ENCODE measurements at places on chromosomes 6 and 20.

- no peak for DNase-seq
Measured at GRCh38 chr6:44235269-44235668, 11.6 kb upstream of the HSP90AB1 start.

GRCh38 chr6:105748737-105749161 is 337.4 kb upstream of the PRDM1 start:
- no peak for DNase-seq

- DNase-seq, result no peak
Measured at GRCh38 chr20:62902926-62903615, 23.2 kb downstream of the DIDO1 start.

DNA sequence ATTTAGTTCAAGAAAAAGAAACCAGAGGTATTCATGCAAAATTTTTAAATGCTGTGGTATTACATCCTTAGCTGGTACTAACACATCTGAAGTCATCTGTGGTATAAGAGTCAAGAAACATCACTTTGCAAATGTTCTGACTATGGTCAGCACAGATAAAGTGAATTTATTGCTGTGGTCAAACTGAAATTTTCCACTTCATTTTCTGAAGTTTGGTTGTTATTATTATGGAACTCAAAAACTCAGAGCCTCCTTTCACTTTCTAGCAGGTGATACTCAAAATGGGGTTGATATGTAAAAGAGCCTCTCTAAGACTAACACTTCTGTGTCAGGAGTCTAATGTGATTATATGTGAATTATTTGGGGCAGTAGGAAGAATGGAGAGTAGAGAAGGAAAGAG is 257.8 kb downstream of the RNGTT start:
- DNase-seq, result no peak

DNA sequence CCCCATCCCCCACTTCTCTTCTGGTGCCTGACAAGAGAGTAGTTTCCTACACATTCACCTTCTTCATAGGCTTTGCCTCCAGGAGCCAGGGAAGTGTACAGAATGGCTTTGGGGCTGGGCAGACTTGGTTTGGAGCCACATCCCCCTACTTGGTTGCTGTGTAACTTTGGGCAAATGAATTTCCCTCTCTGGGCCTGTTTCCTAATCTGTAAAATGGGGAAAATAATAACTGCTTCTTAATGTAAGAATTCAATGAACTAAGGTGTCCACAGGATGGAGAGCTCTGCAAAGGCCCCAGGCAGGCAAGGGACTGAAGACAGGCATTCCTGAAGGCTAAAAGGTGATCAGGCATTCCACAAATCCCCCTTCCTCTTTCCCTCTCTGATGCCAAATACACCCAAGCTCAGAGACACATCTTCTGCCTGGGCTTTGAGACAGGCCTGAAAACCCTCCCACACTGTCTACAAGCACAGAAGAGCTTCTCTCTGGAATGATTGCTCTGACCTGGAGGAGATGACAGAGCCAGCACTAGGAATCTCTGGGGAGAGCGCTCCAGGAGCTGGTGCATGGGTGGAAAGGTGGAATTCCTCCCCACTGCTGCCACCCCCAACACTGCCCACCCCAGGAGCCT is 6.9 kb upstream of the C20orf203 start:
- no peak for DNase-seq

DNA sequence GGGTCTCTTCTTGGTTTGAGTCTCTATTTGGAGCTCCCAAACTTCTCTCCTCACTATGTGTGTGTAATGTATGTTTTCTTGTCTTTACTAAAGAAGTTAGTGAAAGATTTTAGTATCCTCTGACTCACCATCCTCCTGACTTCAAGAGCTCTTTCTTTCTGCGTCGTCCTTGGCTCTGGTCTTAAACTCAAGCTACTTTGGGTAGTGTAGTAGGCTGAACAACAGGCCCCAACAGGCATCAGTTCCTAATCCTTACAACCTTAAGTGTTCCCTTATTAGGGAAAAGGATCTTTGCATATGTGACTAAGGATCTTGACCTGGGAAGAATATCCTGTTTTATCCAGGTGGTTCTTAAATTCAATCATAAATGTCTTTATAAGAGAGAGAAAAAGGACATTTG is 810.2 kb downstream of the MAFB start:
- no peak for DNase-seq

DNA sequence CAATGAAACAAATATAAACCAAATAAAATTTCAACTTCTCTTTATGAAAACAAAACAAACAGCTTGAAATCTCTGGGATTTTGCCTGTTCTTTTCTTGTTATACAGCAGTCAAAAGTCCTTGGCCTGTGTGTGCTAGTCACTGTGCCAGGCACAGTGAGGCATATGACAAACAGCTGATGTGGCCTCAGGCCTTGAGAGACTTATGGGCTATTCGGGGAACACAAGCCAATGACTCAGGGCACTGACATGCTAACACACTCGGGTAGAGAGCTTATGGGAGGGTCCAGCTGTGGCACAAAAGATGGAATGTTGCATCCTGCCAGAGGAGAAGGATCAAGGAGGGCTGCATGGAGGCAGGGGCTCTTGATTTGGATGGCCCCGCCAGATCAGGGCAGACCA is 95.4 kb upstream of the NKX2-2 start:
- DNase-seq, result no peak

GRCh38 chr6:84340422-84340821 is 113.0 kb upstream of the CEP162 start:
- DNase-seq, result no peak

DNA sequence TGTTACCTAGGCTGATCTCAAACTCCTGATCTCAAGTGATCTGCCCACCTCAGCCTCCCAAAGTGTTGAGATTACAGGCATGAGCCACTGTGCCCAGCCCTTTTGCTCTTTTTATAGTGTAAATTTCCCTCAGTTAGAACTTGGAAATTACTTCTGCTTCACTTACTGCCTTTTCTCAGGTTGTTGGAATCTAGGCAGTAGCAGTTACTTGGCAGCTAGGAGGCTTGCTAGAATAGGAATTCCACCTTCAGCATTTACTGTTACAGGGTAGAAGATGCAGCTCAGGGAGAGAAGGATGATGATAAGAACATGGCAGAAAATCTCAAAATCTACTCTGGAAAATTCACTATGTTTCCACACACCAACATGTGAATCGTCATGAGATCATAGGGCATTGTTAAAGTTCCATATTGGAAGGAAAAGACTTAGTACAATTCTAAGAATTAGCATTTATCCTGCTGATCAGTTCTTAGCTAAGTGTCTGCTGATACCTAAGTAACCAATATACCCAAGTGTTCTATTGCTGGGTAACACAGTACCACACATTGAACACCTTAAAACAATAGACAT is 182.2 kb downstream of the SLC16A10 start:
- no peak for DNase-seq

- DNase-seq, result no peak
Measured at GRCh38 chr6:167323111-167323510, 1.8 kb upstream of the TTLL2 start.

DNA sequence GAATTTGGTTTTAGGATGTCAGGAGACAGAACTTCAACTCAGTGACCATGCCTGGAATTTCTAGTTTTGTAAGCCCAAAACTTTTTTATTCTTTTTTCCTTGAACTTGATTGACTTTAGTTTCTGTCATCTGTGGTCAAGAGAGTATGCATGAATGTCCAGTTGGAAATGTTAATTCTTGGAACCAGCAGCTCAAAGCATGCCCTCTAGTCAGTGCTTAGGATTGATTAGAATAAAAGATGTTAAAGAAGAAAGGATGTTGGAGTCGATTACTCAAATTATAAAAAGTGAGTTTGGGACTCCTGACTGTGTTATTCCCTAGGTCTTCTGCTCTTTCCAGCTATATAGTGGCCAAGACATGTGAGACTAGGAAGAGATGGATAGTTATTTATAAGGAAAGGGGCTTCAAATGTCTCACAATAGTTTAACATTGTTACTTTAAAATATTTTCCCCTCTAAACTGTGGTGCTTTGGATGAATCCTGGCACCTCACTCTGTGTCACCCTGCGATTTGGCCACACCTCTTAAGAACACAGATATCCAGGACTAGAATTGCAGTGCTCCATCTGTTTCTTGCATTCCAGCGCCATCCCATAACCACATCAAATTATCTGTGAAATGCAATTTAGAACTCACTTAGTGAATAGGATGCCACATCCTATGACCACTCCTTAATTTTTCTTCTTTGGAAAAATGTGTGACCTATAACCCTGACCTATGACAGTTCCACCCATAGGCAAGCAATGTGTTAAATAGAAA is 298.5 kb downstream of the EYA4 start:
- DNase-seq, result no peak

DNA sequence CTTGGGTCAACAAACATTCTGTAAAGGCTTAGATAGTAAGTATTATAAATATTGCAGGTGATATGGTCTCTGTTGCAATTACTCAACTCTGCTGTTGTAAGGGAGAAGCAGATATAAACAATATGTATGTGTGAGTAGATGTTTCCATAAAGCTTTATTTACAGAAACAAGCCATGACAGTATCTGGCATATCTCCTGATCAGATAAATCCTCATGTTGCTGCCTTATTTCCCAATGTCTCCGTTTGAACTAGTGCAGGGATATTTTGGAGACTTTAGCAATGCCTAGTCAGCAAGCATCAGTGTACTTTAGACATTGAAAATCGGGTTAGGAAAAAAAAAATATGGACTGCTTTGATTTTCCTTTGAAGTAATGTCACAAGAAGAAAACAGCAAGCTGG is 96.1 kb downstream of the LAMA2 start:
- DNase-seq, result no peak

GRCh38 chr6:132664309-132665034 is 5.5 kb upstream of the TAAR1 start:
- DNase-seq, result no peak

DNA sequence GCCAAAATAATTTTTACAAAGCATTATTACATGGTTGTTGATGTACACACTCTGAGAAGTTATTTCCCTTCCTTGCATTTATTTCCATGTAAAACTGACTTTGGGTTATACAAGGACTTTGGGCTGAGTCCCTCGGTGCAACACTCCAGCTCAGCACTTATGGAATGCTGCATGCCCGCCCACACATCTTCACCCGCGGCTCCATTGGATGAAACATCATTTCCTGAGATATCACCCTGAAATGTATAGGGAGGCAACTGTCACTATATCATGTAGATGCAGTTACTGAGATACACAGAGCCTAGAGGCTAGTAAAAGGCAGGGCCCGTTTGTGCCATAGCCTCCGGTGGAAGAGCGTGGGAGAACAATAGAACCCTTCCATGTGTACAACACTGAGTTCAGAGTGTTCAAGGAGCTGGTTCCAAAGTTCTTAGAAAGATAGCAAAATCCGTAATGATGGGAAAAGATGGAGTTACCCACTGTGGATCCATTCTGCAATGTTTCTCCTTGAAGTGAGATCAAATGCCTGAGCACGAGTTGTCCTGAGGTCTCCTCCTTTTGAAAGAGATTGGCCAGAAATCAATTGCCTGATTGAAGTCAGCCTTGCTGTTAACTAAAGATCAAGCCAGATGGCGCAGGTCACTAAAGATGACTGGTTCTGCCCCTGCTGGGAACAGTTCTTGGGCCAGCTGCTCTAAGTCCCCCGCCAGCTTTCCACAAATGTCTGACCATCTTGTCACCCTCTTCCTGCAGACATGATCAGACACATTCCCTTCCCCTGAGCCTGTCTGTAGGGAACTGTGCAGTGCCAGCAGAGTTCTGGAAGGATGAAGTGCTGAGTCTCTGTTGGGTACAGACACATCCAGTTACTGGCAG is 100.9 kb upstream of the IYD start:
- DNase-seq, result no peak

DNA sequence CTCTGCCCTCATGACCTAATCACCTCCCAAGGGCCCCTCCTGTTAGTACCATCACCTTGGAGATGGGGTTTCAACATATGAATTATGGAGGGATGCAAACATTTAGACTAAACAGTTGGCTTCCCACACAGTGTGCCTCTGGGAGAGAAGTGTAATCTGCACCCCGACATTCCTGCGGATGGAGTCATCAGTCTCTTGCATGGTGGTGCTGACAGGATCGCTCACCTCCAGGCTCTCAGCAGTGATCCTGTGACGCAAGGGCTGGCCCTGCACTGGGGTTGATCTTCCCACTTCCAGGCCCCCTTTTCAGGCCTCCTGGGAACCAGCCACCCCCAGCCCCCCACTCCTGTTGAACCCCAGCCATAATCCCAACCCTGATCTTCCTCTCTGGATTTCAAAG is 16.0 kb upstream of the PI16 start:
- DNase-seq, result no peak

DNA sequence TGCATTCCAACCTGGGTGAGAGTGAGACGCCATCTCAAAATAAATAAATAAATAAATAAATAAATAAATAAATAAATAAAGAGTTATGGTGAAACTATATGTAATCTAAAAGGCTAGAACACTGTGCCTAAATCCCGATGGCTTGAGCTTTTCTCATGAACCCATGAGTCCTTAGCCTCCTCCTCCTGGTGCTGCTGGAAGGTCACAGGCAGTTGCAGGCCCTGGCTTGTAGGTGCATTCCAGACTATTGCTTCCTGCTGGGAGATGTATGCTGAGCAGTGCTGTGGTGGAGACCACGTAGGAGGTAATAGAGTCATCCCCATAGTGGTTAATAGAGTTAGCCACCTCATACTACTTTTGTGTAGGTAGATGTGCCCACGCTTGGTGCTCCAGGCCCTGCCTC is 12.5 kb downstream of the PTK7 start:
- no peak for DNase-seq

GRCh38 chr20:44284032-44284431 is 27.0 kb downstream of the FITM2 start:
- DNase-seq, result no peak

DNA sequence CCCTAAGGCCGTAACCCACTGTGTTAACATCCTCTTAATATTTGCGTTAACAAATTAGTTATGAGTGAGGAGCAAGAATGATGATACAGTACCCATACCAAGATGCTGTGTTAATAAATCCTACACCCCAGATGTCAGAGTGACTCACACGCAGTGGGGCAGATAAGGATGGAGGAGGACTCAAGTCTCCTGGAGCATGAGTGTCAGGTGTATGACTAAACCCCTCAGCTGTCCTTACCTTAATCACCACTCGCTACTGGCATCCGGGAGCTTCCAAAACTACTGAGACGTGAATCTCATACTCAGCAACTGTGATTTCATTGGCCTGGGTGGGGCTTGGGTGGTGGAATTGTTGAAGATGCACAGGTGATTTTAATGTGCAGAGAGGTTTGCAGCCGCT is 131.3 kb upstream of the MTHFD1L start:
- DNase-seq, result no peak

GRCh38 chr20:54167909-54168872 is 5.6 kb downstream of the CYP24A1 start:
- no peak for DNase-seq

Measured in right renal cortex interstitium (tissue), 3 donors.